ENCODE measurements at places on chromosomes 13 and 19.
A peak's percentile ranks its signal among the peaks of the same experiment; 100 is the strongest.

GRCh38 chr13:45046445-45046844 is 57.1 kb downstream of the GPALPP1 start:
- DNase-seq, result no peak

DNA sequence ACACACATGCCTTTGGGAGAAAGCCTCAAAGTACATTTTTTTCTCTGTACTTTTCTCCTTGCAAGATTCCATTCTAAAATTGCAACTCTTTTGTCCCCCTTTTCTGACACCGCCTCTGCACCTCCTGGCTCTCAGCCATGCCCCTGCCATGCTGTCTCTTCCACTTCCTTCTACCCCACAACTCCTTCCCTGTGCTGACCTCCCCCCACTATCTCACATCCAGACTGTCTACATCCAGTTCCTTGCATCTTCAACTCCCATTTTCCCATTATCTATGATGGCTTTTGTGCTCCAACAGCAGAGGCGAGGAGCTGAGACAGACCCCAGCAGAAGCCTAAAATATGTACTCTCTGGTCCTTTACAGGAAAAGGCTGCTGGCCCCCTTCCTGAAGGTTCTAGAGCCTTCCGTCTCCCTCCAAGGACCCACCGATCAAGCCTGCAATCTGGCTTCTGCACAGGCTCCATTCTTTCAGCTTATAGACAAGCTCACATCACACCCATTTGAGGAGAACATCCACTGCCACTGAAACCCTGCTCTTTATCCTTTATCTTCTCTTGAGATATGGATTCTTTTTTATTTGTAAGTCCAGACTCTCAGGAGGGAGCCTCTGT is 50.2 kb downstream of the RFX2 start:
- DNase-seq, result no peak

- DNase-seq, result peak; percentile 73
Observed at GRCh38 chr13:46315491-46316075, 71.5 kb downstream of the RUBCNL start.

- no peak for DNase-seq
Observed at GRCh38 chr13:46160065-46160464, 21.9 kb downstream of the LCP1 start.

- DNase-seq, result no peak
Observed at GRCh38 chr19:43798546-43799409, 3.5 kb downstream of the LYPD5 start.

DNA sequence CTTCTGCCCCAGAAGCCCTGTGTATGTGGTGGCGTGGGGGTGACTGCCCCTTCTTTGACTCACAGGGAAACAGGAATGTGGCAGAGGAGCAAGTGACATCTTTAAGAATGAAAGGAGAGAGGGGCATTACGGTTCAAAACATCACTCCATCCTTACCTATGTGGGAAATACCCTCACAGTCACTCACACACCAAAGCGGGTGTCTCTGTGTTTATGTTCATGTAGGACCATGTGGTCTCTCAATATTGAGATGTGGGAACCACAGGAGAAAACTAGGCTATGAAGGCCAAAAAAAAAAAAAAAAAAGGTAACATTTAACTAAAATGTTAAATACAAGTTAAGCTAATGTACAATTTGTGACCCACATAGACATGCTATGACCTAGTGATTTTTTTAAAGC is 153.6 kb upstream of the GPR12 start:
- no peak for DNase-seq

All from NCI-H460 (cell line).